A673 (cell line): ENCODE measurements at places on chromosomes 1 and 21.

- DNase-seq = no peak
These were observed 131.9 kb downstream of the AK5 start for GRCh38 chr1:77413541-77414335.

- no peak for DNase-seq
These were observed 516.7 kb downstream of the NPHP4 start for GRCh38 chr1:5475572-5475971.

DNA sequence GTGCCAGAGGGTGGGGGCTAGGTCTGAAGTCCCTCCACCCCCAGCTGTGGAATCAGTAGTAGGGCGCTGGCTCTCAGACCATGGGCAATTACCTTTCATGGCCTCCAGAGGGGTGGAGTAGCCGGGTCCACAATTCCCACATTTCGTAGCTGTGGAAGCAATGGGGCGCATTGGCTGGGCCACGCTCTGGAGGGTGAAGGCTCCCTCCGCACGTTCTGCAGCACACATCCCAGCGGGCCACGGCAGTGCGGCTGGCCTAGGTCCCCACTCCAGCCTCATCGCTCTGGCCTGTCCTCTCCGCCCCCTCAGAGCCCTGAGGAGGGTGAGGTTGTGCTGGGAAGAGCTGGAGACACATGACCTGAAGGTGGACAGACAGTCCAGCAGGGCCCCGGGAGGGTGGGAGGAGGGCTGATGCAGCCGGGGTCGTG is 2.9 kb downstream of the SELENBP1 start:
- DNase-seq = no peak

DNA sequence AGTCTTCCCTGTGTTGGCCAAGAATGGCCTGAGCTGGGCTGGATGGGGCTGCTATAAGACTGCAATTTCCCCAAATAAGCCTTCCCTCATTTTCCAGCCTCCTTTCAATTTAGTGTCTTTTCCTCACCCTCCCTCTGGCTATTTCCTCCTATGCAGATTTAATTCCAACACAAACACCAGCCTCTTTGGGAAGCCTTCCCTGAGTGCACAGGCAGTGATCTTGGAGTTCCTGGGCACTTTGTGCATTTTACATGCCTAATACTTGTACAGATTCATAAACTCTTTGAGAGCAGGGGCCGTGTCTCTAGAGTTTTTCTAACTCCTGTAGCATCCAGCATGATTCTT is 91.1 kb upstream of the TLR5 start:
- DNase-seq = no peak

- DNase-seq = no peak
These were observed 45.5 kb downstream of the TNFSF4 start for GRCh38 chr1:173161510-173162221.

- DNase-seq = no peak
These were observed 15.8 kb upstream of the ZC3H12A start for GRCh38 chr1:37458551-37458950.

GRCh38 chr1:237789619-237790018 is 101.1 kb downstream of the ZP4 start:
- no peak for DNase-seq

- DNase-seq = peak; percentile 55
These were observed 7.8 kb upstream of the PHLDA3 start for GRCh38 chr1:201476670-201477344.

GRCh38 chr21:37566790-37567615 is 200.4 kb downstream of the DYRK1A start:
- DNase-seq = no peak

DNA sequence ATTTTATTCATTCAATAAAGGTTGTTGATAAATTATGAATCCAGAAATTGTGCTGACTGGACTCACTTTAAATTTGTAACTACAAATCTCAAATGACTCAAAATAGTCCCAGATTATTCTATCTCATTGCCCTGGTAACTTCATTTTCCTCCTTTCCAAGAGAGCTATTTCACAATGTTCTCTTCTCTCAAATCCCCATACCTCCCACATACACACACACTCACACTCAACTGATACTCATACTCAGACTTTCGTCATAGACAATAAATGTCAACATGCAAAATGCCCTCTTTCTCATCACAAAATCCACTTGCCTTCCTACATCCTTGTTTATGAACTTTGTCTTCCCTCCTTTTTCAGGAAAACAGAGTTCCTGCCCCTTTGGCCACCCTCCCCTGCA is 33.3 kb downstream of the EXTL2 start:
- no peak for DNase-seq

GRCh38 chr1:67446893-67447292 is 16.7 kb upstream of the SERBP1 start:
- no peak for DNase-seq
